ENCODE measurements at places on chromosomes 7 and 10.

DNA sequence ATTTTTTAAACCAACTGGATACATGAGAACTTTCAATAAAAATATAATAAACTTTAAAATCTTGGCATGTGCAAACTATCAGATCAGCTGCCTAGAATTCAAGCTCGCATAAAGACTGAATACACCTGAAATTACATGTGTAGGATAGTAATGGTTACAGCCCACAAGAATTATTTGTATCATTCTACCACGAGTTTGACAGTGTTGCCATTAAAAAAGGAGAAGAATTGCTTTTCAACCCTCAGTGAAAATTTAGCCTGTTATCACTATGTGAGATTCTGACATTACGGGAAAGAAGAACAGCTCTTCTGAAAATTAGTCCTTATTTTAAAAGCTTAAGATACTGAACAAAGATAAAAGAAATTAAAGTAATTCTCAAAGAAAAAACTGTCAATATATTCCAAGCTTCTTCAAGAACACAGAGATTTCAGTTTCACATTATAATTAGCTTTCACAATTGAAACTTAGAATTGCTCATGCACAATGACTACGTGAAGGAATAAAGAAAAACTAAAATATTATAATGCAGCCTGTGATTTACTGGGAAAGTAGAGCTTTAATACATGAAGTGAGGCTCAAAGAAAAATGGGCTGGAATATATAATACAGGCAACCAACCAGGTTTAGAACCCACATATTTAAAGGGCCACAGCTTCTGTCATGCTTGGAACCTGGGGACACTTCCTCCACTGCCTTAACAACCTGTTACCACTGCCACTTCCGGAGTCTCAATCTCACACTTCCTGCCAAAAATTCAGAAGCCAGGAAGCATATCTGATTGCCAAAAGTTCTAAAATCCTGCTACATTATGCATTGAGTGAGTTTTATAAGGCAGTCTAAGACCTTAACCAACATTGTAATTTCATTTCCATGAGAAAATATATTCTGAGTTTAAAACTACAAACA, 23.2 kb downstream of the TPK1 start:
- no peak for DNase-seq

- DNase-seq = no peak
Observed at GRCh38 chr10:121813857-121814256, 114.0 kb downstream of the ATE1 start.

DNA sequence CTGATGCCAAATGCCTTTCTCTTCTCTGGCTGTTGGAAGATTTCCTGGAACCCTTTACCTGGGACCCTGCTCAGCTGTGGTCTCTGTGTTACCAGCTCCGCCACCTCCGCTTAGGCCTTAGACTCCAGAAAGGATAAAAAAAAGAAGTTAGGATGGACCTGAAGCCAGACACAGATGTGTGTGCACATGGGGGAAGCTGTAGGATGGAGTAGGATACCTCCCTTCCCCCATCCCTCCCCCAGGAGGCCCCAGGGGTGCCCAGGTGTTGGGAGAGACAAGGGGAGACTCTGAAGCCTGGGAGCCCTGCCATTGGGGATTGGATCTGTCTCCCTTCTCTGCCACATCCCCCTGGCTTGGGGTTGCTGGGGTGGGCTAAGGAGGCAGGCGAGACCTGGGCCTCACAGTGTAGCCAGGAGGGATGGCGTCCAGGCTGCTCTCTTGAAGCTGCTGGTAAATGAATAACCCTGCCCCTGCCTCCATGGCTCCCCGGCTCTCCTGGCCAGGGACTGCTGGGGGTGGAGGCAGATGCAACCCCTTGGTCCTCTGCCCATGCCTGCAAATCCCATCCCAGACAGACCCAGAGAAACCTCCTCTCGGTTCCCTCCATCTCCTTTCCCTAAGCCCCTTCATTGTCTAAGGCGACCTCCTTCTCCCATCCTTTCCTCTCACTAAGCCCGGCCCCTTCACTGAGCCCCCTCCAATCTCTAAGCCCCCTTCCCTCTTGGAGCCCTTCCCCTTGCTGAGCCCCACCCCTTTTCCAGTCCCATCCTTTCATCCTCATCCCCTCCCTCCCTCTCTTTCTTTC, 8.0 kb downstream of the CLDN3 start:
- DNase-seq = no peak

- DNase-seq = no peak
Observed at GRCh38 chr10:96325719-96326373, 21.6 kb downstream of the DNTT start.
